ENCODE measurements at places on chromosomes 2 and 18. TPM values are rescaled to one million over a fixed set of nuclear protein-coding genes. Genes with fewer than 3 reads are reported as not detected.

The RGPD6 gene
- total RNA-seq, result 33.2 TPM

The B3GNT7 gene
- total RNA-seq, result not detected

The DAW1 gene
- not detected for total RNA-seq

The CD302 gene
- 8.0 TPM for total RNA-seq

The IL1F10 gene
- total RNA-seq, result not detected

The HAAO gene
- 42.7 TPM for total RNA-seq

The CDKL4 gene
- total RNA-seq, result 0.29 TPM

The LOXHD1 gene
- total RNA-seq, result not detected

The KLHL30 gene
- total RNA-seq, result not detected

The RNF25 gene
- total RNA-seq, result 37.1 TPM

The CHPF gene
- total RNA-seq, result 79.6 TPM

The SGO2 gene
- 16.2 TPM for total RNA-seq

The CGREF1 gene
- 13.9 TPM for total RNA-seq

The ANO7 gene
- total RNA-seq, result 4.9 TPM

The CCDC74B gene
- total RNA-seq, result 0.11 TPM

The CEBPZOS gene
- total RNA-seq, result 25.6 TPM

The STRN gene
- total RNA-seq, result 28.4 TPM

The IL36G gene
- total RNA-seq, result not detected

The UGT1A10 gene
- total RNA-seq, result 0.10 TPM

The CDH20 gene
- total RNA-seq, result not detected

The TMEM247 gene
- total RNA-seq, result not detected

The CNTNAP5 gene
- total RNA-seq, result not detected

The ITGA6 gene
- total RNA-seq, result 49.6 TPM

The CENPA gene
- total RNA-seq, result 38.5 TPM

The TTC39C gene
- 25.9 TPM for total RNA-seq

The MYO5B gene
- total RNA-seq, result 24.0 TPM

The RUFY4 gene
- total RNA-seq, result not detected

The LYG2 gene
- 0.15 TPM for total RNA-seq

The ANKAR gene
- total RNA-seq, result 3.6 TPM

The TMEFF2 gene
- total RNA-seq, result not detected

The RIT2 gene
- not detected for total RNA-seq

The CCDC150 gene
- total RNA-seq, result 9.1 TPM

The RFTN2 gene
- not detected for total RNA-seq

The PCARE gene
- not detected for total RNA-seq

The HMSD gene
- not detected for total RNA-seq

The SPP2 gene
- total RNA-seq, result not detected

The AGXT gene
- 41.9 TPM for total RNA-seq

The ERMN gene
- not detected for total RNA-seq

The EGR4 gene
- total RNA-seq, result not detected

The EEF1B2 gene
- 1,731 TPM for total RNA-seq

The COL3A1 gene
- 0.04 TPM for total RNA-seq

The NPC1 gene
- 46.5 TPM for total RNA-seq

The CPLX4 gene
- not detected for total RNA-seq
